ENCODE measurements at places on chromosomes 1 and 21.

DNA sequence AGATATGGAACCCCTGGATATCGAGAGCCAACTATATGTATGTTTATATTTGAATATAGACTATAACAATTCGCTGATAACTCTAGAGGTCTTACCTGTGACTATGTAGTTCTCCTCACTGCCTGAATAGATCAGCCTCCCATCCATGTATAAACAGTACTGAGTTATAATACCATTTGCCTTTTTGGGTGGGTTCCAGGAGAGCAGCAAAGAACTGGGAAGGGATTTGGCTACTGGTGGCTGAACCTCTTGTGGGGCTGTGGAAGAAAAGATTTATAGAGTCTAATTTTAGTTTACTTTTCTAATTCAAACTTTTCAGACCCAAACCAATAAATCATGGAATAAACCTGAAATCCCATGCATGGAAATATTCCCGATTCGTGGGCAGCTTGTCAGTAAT, 376.9 kb downstream of the USH2A start:
- DNase-seq, result no peak

DNA sequence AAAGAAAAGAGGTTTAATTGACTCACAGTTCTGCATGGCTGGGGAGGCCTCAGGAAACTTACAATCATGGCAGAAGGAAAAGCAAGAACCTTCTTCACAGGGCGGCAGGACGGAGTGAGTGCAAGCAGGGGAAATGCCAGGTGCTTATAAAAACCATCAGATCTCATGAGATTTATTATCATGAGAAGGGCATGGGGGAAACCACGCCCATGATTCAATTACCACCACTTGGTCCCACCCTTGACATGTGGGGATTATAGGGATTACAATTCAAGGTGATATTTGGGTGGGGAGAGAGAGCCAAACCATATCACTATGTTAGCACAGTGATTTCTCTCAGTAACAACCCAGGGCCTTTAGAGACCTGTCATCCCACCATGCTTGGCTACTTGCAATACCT, 39.9 kb downstream of the LRRN2 start:
- DNase-seq, result no peak

GRCh38 chr1:109191891-109192290, 21.8 kb upstream of the SARS1 start:
- no peak for DNase-seq

DNA sequence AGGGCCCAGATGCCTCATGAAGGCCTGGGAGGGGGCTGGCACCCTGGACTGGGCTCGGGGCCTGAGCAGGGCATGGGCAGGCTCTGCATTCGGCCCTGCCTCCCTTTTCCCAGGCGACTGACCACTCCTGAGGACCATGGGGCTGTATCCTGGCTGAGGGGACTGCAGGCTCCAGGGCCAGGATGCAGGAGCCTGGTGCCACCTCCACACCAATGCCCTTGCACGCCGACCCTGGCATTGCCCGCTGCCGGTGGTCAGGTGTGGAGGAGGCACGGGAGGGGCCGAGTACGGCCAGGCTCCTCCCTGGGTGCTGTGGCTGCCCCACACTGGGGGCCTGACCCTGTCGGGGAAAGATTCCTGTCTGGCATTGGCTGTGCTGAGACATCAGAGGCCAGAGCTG, 128.9 kb downstream of the SIK1 start:
- DNase-seq, result no peak

DNA sequence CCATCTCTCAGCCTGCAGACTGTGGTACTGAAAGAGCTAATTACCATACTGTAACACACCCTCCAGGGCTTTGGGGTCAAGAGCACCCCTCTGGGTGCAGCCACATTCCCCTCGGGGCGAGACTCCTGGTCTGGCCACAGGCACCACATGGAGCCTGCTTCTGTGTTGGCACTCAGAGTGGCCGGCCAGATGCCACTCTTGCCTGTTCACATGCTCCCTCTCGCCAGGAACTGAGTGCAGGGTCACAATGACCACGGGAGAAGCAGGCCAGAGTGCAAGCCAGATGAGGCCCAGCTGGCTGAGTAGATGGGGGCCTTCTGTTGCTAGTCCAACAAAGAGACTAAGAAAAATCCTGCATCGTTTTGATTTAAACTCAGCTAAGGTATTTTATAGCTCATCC, 864.0 kb downstream of the KCNT2 start:
- DNase-seq, result no peak

DNA sequence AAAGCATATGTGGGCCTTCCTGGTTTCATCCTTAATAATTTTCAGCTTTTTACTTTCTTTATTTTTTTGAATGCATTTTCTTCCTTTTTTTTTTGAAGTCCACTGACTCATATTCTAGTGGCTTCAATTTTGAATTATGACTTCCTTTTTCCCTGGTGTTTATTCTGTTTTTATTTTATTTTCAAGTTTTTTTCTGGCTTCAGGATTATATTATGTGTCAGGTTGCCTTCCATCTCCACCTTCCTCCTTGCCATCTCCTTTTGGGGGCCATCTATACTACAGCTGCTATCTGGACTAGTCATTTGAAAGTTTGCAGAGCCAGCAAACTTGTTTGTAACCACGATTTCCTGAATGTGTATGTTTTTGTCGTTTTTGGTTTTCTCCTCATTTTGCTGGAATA, 117.6 kb downstream of the LEPR start:
- DNase-seq, result no peak

Measured in NCI-H2081 treated with DMSO at 0.1 percent for 48 hours (cell line).